ENCODE measurements at places on chromosomes 3 and 15.
A peak's percentile ranks its signal among the peaks of the same experiment; 100 is the strongest.

DNA sequence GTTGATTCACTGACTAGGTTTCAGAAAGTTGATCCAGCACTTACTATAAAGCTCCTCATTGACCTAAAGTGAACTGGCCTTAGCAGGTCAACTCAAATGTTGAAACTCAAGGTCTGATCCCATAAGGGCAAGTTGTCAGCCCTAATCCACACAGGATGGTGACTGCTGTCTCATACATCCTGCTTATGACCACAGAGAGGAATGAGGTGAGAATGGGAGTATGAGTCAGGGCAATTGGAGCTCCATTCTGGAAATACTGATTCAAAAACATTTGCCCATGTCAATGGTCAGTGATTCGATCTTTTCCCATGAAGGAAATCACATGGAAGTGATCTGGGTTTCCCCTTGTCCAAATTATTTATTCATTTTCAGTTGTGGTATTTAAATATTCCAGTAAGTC, 78.7 kb downstream of the ZNF385D start:
- no peak for DNase-seq

- no peak for DNase-seq
These were observed 27.0 kb upstream of the CSPG5 start for GRCh38 chr3:47605652-47606051.

DNA sequence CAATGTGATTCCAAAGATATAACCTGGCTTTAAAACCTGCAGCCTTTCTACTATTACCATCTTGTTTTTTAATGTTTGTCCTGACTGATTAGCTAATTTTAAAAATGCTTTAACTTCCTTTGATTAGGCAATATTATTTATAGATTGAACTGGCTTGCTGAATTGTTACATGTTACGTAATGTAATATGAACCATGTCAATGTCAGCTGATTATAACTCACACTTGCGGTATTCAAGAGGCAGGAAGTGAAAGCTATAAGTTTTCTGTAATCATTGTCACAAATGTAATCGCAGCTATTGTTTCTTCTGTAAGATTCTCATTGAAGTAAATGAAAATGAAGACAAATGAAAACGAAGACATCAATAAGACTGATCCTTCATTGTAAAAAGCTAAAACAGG, 146.8 kb downstream of the ROBO2 start:
- DNase-seq = no peak

GRCh38 chr3:167166012-167166411, 214.1 kb downstream of the ZBBX start:
- no peak for DNase-seq

DNA sequence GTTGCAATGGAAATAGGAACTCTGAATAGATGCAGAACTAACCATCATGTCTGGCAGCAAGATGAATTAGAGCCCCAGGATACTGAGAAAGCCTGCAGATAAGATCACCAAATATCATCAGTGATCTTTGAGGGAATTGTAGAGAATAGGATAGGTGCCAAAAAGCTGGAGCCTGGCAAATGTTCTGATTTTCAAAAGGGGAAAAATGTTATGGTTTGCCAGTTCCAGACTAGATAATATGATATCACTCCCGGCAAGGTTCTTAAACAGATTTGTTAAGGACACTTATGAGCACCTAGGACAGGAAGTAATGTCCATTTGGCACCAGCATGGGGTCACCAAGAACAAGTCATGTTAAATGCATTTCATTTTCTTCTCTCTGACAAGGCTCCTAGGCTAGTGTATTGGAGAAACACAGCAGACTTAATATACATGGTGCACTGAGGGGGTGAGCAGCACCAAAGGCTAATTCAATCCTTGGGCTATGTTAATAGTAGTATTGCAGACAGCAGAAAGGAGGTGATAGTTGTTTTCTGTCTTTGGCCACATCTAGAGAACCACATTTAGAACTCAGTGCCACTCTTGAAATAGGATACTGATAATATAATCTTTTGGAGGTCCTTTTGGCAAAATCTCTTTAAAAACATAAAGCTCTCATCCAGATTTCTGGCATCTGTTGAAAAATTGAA, 4.8 kb downstream of the SRGAP3 start:
- DNase-seq = no peak

DNA sequence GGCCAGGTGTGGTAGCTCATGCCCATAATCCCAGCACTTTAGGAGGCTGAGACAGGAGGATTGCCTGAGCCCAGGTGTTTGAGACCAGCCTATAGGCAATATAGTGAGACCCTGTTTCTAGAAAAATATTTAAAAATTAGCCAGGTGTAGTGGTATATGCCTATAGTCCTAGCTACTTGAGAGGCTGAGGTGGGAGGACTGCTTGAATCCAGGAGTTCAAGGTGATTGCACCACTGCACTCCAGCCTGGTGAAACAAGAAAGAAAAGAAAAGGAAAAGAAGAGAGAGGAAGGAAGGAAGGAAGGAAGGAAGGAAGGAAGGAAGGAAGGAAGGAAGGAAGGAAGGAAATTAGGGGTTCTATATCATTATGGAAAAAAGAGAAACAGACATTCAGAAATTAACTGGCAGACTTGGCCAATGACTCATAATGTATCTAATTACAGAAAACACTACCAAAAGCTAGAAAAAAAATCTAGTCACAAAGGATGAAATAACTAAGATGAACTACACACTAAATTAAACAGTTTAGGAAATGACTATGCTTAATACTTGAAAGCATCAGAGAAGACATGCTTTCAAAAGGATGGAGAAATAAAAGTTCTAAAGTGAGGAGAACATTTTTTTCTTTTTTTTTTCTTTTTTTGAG, 45.4 kb upstream of the TERB2 start:
- no peak for DNase-seq

DNA sequence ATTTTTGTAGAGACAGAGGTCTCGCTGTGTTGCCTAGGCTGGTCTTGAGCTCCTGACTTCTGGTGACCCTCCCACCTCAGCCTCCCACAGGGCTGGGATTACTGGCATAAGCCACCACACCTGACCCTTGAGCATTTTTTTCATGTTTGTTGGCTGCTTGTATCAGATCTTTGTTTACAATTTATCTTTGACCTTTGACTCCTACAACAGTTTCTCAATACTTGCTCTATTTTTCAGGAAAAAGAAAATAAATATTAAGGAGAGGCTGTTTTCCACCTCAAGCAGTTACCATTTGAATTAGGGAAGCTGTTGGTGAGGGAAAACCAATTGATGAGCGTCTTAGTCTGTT, 44.5 kb downstream of the LIMD1 start:
- DNase-seq = no peak

DNA sequence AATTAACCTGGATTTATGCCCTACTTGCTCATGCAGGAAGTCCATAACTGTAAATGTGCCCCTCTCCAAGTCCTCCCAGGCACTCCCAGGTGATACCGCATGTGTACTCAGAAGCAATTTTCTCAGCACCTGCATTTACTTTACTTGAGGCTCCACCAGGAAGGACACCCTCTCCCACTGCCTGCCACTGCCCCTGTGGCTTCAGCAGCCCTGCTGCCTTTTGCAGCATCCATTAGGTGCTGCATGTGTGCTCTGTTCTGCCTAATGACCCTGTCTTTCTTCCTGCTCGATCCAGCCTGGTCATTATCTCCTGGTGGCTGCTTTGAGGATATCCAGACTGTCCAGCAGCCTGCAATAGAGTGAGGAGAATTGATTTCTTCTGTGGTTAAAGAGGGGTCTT, 107.6 kb upstream of the SEMA6D start:
- DNase-seq = no peak

DNA sequence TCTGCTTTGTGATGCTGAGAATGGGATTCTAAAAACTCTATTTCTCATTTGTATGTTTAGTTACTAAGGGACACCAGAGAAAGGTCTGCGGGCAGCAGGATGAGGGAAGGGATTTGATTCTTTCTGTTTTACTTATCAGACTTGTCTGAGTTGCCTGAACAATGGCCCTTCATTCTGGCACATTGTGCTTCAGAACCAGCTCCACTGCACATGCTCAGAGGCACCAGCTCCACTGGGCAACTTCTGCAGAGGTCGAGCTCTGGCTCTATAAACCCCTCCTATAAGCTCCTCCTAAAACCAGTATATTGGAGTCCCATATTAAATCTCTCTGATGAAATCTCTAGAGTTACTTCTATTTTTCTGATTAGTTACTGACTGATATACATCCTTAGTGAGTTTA, 453.2 kb upstream of the CDIN1 start:
- DNase-seq = peak; percentile 3

DNA sequence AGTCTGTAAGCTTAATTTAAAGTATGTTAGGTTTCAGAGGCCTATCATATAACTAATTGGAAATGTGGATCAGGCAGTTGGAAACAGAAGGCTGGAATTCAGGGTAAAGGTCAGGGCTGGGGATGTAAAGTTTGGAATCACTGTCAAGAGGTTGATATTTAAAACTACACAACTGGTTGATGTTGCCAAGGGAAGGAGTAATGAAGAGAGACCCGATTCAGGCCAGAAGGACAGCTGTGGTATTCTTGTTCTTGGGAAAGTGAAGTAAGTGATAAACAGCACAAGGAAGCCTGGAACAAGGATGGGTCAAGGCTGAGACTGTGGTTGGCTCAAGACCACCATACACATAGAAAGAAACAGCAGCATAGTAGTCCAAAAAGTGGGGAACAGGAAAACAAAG, 654.2 kb downstream of the NTRK3 start:
- no peak for DNase-seq

DNA sequence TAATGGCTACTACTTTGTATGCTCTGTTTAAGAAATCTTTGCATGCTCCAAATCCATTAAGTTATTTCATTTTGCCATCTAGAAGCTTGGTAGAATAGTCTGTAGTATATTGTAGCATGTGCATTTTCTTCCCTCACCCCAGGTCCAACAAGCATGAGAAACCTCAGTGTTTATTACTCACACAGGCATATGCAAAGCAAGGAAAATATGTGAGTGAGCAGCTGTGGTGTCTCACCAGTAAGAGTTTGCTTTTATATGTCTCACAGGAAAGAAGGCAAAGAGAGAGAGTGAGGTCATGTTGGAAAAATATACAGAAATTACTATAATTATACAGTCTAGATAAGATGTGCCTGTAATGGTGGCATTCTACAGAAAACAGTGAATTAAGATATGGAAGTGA, 312.5 kb downstream of the C3orf38 start:
- DNase-seq = no peak

Measured in hippocampal formation (tissue), 2 donors.